ENCODE measurements at places on chromosomes 4 and X.

DNA sequence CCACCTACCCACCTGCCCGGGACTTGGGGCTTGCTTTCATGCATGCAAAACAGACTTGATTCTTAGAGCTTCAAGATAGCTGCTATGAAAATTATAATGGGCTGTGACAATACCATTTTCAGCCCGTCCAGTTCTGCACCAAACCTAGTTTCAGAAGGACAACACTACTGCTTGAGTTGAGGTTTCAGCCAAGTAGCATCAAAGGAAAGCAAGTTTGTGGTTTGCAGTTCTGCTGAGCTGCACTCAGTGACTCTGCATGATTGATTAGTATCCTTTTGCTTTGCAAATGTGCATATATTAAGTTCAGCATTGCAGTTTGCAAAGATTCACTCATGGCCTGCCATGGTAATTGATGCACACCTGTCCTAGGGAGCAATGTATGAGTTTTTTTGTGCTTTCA lies 442.7 kb downstream of the RPA4 start:
- no peak for DNase-seq

- peak; percentile 50 for DNase-seq
These were observed 10.1 kb downstream of the WDR1 start for GRCh38 chr4:10106421-10107039.

DNA sequence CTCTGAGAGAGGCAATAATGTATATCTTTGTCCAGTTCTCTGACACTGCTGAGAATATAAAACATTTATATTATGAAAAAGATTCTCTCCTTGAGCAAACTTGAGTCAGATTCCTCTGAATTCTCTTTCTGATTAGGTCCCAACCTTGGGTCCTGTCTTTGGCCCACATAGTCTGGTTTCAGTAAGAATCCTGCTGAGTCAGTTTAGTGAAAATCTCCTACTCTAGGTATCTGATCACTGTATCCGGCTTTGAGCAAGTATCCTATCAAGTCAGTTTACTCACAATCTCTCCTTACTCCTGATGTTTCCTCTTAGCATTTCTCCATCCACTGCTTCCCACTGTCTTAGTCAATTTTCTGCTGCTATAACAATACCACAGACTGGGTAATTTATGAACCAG lies 253.9 kb downstream of the OPHN1 start:
- DNase-seq = no peak

- DNase-seq = no peak
These were observed 287.8 kb downstream of the RAPGEF2 start for GRCh38 chr4:159390648-159391047.

GRCh38 chr4:128737098-128737513 lies 72.4 kb upstream of the JADE1 start:
- no peak for DNase-seq

- no peak for DNase-seq
These were observed 287.5 kb downstream of the CAMK2D start for GRCh38 chr4:113474017-113474416.

DNA sequence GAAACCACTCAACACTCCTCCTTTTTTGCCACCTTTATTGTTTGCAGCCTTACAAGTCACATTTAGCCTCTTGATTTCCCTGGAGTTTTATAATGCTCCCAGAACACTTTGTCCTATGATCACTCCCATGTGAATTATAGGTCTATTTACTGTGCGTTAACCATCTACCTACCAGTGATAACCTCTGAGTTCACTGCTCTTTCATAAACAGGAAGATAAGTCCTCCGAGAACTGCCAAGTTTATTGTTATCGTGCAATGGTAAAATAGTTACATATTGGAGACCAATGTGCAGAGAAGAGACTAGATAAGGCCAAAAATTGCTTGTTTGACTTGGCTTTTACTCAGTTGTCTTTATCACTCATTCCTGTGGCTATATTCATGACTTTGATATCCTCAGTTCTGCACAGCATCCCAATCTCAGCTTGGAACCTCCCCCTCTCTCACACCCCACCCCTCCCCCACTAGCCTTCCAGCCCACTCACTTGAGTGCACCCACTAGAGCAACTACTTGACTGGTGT lies 12.9 kb upstream of the NUDT9 start:
- DNase-seq = no peak

DNA sequence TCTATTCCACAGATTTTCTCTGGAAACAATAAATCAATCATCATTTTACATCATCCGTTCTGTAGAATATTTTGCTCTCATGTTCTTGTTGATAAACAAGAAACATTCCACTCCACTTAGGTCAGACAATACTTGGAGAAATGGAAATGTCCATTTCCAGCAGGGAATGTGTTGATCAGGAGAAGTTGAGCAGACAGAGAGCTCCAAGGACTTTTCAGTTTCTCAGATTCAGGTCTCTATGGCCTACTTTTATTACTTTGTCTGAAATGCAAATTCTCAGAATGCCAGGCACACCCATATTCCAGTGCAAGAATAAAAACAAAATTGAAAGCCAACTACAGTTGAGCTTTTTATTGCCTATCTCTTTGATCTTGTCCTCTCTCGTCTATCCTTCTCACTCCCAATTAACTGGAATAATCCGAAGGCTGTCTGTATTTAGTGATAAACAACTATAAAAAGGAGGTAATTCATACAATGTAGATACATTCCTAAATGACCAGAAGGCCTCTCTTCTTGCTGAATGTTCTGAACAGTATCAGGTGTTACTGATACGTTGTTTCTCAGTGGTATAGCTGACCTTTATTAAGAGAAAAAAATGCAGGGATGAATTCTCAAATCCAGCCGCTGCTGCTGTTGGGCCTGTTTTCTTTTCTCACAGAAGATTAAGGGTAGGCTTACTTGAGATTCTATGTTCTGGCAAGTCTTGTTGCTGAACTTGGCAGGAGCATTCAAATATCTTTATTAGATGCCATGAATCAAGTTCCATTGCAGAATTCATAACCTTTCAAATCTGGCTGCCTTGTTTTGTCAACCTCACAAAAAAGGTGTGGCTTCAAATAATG lies 72.1 kb downstream of the HPGD start:
- DNase-seq = no peak

GRCh38 chr4:48247878-48248558 lies 21.6 kb downstream of the TEC start:
- no peak for DNase-seq

DNA sequence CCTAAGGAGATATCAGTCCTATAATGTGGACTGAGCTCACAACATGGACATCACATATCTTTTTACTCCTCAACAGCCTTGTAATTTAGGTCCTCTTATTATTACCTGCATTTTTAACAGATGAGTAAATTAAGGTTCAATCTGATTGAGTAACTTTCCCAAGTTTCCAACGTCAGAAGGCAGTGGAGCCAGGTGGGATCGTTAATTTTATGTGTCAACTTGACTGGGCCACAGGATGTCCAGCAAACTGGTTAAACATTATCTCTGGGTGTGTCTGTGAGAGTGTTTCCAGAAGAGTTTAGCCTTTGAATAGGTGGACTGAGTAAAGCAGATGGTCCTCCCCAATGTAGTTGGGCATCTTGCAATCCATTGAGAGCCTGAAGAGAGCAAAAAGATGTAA lies 59.0 kb upstream of the SLIT2 start:
- no peak for DNase-seq

GRCh38 chr4:102449751-102450352 lies 51.3 kb upstream of the NFKB1 start:
- DNase-seq = peak; percentile 83

DNA sequence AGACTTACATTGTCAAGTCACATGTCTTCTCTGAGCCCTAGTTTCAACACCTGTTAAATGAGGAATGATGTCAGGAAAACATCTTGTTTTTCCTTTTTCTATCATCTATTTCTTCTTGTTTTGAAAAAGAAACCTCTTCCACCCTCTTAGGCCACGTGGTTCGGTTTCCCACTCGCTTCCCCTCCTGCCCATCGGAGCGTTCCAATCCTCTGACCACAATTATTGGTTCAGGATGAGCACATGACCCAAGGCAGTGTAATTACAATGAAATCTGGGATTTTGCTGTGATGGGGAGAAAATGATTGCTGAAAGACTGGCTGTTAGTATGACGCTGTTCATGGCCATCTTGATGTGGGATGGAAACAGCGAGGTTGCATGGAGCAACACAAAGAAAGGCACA lies 186.7 kb downstream of the UNC5C start:
- DNase-seq = no peak

- DNase-seq = no peak
These were observed 827 bp downstream of the PORCN start for GRCh38 chrX:48509619-48510018.

- DNase-seq = no peak
These were observed 2038.9 kb upstream of the ADGRL3 start for GRCh38 chr4:59161249-59161648.

- DNase-seq = no peak
These were observed 15.1 kb downstream of the TEC start for GRCh38 chr4:48254381-48255071.

DNA sequence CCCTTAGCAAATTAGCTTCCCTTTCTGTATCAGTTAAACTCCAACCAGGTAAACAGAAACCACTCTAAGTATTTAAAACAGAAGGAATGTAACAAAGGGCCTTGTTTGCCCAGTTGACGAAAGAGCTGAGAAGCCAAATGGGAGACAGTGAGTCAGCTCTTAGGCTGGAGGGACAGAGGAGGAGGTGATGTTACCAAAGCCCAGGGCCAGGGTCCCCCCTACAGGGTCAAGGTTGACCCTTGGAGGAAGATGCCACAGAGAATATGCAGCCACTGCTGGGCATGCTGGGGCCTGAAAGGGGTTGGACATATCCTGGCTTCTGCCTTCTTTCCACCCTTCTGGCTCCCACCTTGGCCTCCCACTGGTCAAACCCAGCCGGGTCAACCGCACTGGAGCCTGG lies 38.3 kb upstream of the LGI2 start:
- no peak for DNase-seq

GRCh38 chr4:114015444-114015899 lies 36.0 kb upstream of the ARSJ start:
- no peak for DNase-seq

- peak; percentile 8 for DNase-seq
These were observed at the start of gene C4orf36 for GRCh38 chr4:86891762-86892635. TSS of gene C4orf36 (minus strand) at chr4:86892422. CDS start at chr4:86891520, 902 bp downstream.

DNA sequence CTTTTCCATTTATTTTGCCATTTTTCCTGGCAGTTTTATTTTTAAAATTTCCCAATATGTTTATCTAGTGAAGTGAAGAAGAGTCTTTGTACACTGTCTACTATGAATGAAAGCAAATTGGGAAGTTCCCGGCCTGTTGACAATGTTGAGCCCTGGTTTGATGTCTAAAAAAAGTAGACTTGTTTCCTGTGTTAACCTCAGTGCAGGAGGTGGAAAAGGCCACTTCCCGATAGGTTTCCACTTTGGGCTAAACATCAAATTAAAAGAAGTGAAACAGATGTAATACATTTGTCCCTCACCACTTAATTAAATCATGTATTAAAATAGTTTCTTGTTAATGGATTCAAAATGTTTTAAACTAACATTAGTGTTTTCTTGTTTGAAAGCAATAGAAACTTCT lies 30.0 kb downstream of the BBS12 start:
- DNase-seq = no peak

GRCh38 chrX:24426921-24427746 lies 38.0 kb upstream of the PDK3 start:
- no peak for DNase-seq

- no peak for DNase-seq
These were observed 11.4 kb downstream of the ASIC5 start for GRCh38 chr4:155854582-155855226.

DNA sequence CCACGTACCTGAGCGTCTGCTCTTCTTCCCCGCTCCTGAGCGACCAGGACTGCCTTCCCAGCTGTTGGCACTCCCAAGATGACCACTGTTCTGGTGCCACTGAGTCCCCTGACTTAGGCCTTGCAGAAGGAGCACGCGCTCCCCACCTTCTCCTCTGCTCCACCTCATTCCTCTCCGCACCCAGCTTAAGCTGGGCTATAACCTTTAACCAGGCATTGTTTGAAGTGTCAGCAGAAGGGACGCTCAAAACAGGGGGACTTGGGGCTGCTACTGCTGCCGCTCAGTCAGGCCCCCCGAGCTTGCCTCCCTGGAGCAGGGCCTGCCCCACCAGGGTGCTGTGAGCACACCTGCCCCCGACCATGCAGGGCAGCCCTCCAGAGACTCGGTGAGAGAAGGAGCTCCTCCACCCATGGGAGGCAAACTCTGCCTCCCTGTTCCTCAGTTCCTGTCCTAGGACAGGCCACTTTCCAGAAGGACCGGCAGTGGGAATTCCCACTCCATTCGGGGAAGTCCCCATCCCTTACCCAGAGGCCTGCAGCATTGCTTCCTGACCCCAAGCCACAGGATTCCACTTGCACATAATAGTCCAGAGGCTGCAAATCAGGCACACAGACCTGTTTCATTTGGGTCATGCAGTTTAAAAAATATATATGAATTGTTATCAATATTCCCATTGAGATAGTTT lies 99.7 kb upstream of the ENPP6 start:
- DNase-seq = no peak

DNA sequence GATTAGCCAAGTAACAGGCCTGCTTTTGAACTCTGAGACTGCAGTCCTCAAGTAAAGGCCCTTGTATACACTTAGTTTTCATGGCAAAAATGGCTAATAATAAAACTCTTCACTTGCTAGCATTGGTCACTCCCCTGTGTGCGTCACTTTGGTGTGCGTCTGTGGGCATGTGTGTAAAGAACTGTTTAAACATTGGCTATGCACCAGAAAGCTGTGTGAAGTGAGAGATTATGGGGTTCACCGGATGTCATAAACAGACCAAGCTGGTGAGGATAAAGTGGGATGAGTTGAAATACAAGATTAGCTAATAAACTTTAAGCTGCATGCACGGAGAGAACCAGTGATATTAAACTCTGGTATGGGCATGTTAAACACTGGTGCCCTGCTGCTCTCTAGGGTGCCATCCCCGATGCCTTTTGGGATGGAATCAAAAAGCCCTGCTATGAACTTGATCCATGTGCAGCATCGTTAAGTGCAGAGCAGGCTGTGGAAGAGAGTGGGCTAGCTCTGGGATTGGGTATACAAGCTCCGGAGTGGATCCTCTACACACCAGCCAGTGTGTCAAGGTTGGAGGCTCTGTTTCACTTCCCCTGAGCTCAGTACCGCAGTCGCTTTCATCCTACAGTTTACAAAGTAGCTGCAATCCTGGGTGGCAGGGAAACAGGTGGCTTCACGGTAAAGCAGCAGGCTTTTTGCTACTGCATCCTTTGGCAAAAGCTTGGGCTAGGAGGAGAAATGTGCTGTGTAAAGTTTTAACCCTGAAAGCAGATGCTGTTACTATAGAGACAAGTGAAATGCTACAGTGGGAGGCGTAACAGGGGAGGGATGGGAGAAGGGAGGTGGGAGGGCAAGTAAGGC lies 108.3 kb upstream of the SLC4A4 start:
- no peak for DNase-seq

- DNase-seq = no peak
These were observed 163.1 kb upstream of the PLAC1 start for GRCh38 chrX:134821370-134821769.

- DNase-seq = no peak
These were observed 285.9 kb downstream of the ARHGAP10 start for GRCh38 chr4:148017801-148018200.

GRCh38 chrX:12825801-12826200 lies 34.6 kb downstream of the PRPS2 start:
- no peak for DNase-seq

GRCh38 chr4:88621763-88622327 lies 29.6 kb downstream of the HERC3 start:
- no peak for DNase-seq

All from T-cell (primary cell).